ENCODE measurements at places on chromosomes 2 and 18.

DNA sequence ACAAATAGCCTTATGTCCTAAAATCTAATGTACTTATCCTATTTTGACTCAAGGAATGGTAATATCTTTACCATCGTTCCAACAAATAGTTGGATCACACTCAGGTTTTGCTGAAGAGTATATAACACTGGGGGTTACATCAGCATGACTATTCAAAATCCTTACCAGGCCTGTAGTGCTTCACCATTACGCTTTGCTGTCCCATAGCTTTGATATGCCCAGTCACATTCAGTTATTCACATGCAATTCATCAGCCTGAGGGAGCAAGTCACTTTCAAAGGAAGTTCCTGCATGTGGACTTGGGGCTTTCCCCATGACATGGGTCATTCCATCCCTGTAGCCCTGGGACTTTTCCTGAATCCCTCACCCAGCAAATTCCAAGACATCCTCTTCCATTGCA, 39.6 kb downstream of the FTCDNL1 start:
- no peak for DNase-seq

- peak; percentile 26 for DNase-seq
Observed at GRCh38 chr2:18435426-18436037, 124.9 kb downstream of the RDH14 start.

GRCh38 chr2:119744335-119744939, 15.3 kb upstream of the PTPN4 start:
- peak; percentile 48 for DNase-seq

DNA sequence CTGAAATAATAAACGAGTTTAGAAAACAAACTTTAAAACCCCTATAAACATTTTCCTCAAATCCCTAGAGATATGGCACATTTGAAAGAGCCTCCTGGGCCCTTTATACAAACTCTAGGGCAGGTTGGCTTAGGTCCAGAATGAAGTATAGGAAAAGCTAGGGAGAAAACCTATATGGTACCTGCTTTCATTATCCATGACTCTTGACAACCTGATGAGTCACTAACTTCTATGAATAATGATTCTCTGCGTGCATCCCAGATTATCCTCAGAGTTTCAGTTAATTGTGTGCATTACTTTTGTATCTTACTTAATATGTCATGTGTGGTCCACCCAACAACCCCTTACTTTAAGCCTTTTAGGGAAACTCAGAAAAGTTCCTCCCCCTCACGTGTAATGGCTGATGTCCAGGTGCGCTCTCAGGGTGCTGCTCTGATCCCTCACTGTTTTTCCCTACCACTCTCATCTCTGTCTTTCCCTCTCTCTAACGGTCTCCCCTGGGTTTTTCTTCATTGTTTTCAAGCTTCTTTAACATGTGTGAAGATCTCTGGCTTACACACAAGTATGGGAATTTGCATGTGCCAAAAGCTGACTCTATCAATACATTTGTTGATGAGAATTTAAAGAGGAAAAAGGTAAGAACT, 78.5 kb downstream of the LRP1B start:
- DNase-seq, result no peak

GRCh38 chr2:142130111-142131009, 456 bp downstream of the LRP1B start:
- peak; percentile 42 for DNase-seq

DNA sequence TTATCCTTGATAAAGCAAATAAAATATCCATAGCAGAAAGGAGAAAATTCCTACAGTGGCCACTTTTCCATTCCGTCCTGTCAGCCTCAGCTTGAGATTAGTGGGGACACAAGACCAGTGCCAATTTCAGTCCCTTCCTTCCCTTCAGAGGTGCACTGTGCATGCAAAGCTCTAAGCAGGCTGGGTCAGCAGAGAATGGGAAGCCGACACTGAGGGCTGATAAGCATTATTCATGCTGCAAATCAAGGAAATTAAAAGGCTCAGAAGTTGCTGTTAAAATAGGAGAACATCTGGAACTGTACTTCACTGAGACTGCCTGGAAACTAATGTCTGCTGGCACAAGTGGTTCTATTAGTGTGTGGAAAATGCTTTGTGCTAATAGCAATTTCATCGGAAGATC, 534.3 kb downstream of the ADCYAP1 start:
- no peak for DNase-seq

DNA sequence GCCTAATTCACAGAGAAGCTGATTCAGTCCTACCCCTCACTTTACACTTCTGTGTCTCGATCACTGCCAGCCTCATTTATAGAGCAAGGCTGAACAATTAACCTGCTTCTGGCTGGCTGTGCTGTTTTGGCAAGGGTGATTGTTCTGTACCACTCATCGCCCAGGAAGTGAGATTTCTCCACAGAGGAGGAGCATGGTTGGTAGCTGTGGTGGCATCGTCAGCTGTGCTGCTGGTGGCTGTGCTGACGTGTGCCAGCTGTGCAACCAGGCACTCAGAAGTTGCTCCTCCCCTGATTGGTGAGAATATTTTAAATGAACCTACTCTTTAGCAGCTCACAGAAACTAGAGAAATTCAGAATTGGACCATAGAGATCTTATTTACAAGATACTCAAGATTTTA, 158.3 kb downstream of the EML6 start:
- no peak for DNase-seq

DNA sequence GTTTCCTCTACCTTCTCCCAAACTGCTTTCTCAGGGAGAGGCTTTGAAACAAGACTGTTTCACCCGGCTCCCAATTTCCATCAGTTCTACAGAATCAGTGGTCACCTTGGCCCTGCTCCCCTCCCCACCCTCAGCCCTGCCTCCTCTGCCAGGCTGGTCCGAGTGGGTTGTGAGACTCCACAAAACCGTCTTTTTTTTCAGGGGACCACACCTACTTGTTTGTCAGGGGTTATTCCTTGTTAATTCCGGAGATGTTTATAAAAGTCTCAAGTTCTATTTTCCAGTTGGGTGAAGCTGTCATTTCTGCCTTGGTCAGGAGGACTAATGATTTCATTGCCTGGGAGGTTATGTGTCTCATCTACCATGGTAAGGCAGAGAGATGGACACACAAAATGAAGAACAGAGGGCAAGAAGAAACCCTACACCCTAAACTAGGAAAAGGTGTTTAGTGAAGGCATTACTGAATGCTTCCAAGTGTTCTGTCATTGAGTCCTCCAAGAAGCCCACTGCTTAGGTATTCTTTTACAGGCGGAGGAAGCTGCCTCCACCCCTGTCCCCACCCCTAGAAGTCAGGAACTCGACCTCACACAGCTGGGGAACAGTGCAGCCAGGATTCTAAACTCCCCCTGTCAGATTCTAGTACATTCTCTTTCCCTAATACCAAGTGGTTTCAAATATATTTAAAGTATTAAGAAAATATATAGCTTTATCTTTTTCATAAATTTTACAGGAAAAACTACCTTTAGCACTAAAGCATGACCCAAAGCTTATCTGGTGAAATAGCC, 46.3 kb downstream of the COPS8 start:
- DNase-seq, result no peak

GRCh38 chr2:190524928-190525327, 9.6 kb downstream of the NEMP2 start:
- no peak for DNase-seq

DNA sequence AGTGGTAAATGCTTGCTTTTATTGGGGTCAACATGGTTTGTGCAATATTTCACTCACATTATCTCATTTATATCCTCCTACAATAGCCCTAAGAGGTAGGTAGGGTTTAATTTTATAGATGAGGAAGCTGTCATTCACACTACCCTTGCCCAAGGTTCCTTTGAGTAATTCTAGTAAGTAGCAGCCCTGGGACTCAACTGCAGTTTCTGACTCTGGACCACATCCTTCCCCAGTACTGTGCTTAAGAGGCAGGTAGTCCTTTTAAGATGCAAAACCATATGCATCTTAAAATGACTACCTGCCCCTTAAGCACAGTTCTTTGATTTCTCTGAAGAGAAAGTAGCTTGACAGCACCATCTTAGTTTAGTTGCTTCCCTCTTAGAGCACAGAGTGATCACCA, 15.7 kb upstream of the NT5C1B start:
- no peak for DNase-seq

DNA sequence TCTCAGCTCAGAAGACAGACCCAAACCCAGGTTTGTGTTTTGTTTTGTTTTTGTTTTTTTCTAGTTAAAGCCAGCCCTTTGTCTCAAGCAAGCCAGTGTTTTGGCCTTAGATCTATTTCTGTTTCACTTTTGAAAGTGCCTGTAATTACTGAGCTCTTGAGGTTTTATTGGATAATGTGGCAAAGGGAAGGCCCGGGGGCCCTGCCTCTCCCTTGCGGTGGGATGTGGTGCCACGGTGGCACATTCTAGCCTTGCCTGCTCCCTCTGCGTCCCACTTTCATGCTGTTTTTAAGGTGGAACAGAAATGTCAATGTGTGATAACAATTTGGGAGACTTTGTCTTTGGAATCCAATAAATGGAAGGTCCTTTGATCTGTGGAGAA, 2.5 kb downstream of the HPCAL1 start:
- DNase-seq, result no peak

DNA sequence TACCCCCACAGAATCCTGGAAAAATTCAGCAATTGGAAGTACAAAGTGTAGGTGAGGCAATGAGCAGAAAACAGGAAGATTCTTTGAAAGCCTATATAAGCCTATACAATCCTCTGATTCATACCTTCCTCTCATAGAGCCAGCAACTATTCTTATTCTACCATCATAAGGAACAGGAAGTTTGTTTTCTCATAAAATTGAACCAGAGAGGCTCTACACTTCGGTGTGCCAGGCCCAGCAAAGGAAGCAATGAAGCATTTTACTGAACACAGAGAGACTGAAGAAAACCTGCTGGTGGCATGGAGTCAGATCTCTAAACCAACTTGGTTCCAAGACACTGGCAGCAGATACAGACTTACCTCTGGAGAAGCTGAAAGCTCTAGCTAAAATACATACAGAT, 18.7 kb downstream of the CASP8 start:
- no peak for DNase-seq

- DNase-seq, result no peak
Observed at GRCh38 chr2:153488072-153488471, 9.5 kb upstream of the RPRM start.

All from COR-L47 (cell line).